Prostate gland (tissue), 2 donors: ENCODE measurements at places on chromosomes 12 and 14.

- DNase-seq, result no peak
These were observed 420.8 kb downstream of the CCDC91 start for GRCh38 chr12:28611115-28611435.

DNA sequence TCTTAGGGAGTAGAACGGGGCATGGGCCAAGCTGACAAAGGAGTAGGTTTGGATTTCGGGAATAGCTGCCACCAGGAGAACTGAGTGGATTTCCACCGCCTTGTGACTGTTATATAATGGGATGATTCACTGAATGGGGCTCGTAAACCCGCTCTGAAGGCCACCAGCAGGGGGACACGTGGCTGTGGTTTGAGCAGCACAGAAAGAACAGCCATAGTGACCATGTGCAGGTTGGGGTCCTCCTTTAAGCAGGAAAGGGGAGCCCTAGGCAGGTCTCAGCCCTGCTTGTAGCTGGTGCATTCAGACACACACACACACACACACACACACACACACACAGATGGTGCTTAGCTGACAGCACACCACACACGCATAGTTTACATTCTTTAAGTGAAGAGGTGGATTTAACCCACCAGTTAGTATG, 8.6 kb upstream of the ASB2 start:
- DNase-seq, result no peak

DNA sequence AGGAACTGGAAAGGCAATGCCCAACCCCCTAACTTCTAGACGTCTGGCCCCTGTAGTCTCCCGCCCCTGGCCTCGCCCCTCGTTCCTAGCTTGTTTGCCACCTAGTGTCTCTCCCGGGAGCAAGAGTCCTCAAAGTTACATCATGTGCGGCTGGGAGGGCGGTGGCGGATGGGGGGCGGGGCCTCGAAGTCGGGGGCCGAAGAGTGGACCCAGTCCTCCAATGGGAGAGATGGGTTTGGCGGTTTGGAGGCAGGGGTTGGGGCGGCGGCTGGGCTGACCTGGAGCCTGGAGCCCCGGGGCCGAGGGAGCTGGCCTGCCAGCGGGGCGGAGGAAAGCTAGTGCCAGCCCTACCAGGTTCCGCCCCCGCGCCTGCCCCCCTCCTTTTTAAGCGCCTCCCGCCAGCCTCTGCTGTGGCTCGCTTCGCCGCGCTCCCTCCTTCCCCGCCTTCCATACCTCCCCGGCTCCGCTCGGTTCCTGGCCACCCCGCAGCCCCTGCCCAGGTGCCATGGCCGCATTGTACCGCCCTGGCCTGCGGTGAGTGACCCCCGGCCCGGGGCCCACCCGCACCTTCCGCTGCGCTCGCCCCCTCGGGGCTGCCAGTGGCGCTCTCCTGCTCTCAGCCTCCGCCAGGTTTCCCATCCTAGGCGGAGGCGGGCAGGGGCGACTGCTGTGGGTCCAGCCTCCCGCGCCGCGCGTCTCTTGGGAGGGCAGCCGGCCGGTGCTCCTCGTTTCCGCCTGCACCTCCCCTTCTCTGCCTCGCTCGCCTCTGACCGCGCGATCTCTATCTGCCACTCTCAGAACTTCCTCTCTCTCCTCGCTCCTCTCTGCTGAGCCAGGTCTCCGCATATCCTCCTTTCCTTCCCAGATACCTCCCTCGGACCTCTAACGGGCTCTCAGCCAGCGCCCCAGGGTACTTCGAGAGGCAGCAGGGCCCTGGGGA, at the start of gene PCK2:
PCK2 (plus strand) TSS at position 411 of the 940 bp plus-strand sequence; CDS start at position 506, 95 bp downstream.
- peak; percentile 89 for DNase-seq

- DNase-seq, result peak; percentile 28
These were observed 835 bp downstream of the FGD4 start for GRCh38 chr12:32400114-32400672.

GRCh38 chr12:97751704-97752103, 289.1 kb downstream of the RMST start:
- DNase-seq, result peak; percentile 16

- no peak for DNase-seq
These were observed 64.3 kb downstream of the SLC16A7 start for GRCh38 chr12:59660148-59660547.

- DNase-seq, result no peak
These were observed 257.8 kb upstream of the BTG1 start for GRCh38 chr12:92403210-92404175.

- no peak for DNase-seq
These were observed 2.4 kb downstream of the GALNT6 start for GRCh38 chr12:51388846-51389245.

DNA sequence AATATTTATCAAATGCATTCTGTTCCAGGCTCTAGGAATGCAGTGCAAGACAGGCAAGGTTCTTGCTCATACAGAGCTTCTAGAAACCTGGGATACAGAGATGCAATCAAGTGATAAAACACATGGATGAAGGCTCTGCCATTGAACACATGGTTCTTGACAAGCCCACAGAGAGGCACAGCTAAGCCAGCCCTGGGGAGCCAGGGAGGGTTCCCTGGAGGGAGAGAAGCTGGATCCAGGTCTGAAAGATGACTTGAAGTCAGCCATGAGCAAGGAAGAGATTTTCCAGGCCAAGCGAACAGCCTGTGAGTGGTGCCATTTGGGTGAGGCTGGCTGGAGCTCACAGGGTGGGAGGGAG, 66.2 kb downstream of the IRF2BPL start:
- no peak for DNase-seq

DNA sequence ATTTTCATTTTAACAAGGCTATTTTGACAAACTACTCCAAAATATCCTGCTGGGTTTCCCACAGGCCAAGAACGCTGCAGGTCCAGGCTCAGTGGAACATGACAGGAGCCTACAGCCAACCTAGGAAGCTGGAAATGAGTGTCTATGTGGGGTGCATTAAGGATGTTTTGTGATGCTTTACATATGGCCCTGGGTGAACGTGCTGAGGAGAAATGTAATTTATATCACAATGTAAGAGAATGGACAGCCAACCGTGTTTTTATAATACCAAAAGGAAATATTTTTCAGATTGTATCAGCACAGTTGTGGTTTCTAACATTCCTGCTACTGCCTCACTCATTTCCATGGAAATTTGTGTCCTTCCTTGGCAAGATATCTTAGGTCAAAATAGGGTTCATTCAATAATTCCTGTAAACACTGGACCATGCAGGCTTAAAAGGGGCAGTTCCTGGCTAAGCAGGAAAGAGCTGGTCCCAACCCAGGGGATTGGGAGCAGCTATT, 51.5 kb downstream of the ST8SIA1 start:
- no peak for DNase-seq
